ENCODE measurements at places on chromosomes 13 and 19.
A peak's percentile ranks its signal among the peaks of the same experiment; 100 is the strongest.

- DNase-seq = no peak
Measured at GRCh38 chr19:48975947-48976847, 11.1 kb downstream of the FTL start.

DNA sequence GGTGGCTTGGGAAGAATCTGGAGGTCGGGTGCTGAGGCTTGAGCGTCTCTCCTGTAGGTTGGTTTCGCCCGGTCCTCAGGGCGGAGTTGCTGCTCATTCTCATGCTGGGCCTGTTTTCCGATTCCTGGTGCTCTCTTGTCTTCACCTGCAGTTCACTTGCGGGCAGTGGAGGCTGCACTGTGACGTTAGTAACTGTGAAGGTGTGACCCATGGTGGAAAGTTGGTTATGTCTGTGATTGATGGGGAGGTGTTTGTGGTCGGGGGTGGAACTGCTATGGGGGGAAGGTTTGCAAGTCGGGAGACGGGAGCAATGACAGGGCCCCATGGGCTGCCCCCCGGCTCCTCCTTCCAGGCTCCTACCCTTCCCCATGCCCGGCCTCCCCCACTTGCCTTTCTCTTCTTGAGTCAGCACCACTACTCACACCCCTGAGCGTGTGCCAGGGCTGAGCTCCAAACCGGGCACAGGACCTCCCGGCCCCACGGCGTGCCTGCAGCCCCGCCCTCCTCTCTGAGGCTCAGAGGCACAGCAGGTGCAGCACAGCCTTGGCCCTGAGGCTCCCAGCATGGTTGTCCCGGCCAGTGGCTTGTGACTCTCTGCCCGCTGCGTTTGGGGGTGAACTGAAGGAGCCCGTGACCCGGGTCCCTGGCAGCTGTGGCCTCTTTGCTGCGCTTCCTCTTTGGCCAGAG, 79.1 kb downstream of the ATP11A start:
- no peak for DNase-seq

- DNase-seq = no peak
Measured at GRCh38 chr19:56314018-56314380, 640 bp downstream of the ZSCAN5A start.

DNA sequence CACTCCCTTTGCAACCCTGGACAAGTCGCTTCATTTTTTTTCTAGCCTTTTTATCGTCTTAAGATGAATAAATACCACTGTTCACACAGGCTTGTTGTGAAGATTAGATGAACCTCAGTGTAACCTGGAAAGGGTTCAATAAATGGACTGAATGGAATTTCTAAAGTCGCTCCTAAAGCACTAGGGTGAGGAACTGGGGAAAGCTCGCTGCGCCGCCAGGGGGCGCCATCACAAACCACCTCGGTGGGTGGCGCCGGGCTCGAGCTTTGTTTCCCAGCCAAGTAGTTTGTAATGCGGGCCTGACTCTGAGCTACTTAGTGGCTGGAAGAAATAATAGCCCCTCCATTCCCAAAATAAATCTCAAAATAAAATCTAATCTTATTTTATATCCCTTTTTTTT, 2.2 kb upstream of the CEACAM6 start:
- peak; percentile 78 for DNase-seq

- no peak for DNase-seq
Measured at GRCh38 chr19:977058-977464, 7.1 kb upstream of the WDR18 start.

DNA sequence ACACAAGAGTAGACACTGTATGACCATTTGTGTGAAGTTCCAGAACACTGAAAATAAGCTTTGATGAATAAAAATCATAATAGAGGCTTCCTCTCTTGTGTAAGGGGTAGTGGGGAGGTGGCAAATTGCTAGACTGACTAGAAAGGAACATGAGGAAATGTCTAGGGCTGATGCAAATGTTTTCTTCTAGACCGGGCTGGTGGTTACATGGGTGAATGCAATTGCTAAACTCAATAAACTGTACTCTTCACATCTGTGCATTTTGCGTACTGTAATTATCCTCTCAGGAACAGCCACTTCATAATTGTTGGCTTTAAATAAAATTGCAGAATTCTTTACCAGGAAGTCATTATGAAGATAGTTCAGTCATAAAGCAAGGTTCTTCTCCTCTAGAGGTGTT, 5.2 kb upstream of the KBTBD7 start:
- no peak for DNase-seq

DNA sequence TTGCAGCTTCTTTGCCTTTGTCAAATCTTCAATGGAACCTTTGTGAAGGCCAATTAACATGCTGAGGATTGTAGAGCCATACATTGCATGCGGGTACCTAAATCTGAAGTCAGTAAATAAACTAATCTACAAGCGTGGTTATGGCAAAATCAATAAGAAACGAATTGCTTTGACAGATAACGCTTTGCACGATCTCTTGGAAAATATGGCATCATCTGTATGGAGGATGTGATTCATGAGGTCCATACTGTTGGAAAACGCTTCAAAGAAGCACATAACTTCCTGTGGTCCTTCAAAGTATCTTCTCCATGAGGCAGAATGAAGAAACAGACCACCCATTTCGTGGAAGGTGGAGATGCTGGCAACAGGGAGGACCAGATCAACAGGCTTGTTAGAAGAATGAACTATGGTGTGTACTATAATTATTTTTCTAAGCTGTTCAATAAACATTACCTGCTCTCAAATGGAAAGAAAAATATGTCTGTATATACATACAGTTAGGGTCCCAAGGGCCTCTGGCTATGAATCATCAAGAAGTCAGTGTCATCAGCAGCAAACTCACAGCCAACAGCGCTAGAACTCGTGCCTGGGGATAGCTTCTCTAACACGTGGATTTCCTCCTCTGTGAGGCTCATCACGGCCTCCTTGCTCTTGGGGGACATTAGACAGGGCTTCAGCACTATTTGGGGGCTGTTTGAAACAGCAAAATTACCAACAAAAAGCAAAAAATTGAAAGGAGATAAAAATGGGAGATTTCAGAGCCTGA, 2.9 kb upstream of the CD70 start:
- DNase-seq = no peak

DNA sequence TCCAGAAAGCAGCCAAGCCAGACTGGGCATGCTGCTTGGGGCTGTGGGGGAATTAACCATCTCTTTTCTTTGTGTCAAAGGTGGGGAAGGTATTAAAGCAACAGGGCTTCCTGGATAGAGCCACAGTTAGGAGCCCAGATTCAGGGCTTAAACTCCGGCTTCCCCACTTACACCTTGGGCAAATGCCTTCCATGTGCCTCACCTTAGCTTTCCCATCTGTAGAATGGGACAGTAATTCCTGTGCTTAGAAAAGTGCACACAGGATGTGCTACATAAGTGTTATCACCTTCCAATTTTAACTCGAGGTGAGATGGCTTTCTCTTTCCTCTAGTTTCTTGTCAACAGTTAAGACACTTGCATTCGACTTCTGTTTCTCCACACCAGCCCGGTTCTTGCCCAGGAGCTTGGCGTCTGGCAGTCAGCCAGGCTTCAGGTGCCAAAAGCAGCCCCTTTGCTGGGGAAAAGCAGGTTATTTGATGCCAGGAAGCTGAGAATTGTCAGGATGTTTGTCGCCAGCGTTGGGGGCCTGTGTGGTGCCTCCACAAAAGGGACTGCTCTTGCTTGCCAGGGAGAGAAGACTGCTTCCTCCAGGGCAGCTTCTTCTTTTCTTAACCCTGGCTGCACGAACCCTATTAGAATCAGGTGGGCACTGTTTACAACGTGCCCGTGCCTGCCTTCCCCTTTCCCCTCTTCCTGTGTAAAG, 79.2 kb downstream of the SIPA1L3 start:
- DNase-seq = peak; percentile 67

DNA sequence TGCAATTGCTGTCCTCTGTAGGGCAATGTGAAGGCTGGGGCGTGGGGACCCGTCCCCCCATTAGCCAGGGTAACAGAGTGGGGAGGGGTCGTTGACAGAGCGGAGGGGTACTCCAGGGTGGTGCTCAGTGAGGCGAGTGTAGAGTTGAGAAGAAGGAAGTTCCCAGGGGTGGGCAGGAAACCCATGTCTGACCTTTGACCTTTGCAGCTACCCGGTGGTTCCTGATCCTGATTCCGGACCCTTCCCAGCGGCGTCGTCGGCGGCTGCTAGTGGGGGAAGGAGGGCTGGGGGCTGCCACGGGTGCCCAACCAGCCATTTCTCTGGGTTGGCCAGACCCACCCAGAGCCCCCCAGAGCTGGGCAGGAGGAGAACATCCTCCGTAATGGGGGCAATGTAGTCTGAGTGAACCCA, 2.1 kb upstream of the PLVAP start:
- no peak for DNase-seq

DNA sequence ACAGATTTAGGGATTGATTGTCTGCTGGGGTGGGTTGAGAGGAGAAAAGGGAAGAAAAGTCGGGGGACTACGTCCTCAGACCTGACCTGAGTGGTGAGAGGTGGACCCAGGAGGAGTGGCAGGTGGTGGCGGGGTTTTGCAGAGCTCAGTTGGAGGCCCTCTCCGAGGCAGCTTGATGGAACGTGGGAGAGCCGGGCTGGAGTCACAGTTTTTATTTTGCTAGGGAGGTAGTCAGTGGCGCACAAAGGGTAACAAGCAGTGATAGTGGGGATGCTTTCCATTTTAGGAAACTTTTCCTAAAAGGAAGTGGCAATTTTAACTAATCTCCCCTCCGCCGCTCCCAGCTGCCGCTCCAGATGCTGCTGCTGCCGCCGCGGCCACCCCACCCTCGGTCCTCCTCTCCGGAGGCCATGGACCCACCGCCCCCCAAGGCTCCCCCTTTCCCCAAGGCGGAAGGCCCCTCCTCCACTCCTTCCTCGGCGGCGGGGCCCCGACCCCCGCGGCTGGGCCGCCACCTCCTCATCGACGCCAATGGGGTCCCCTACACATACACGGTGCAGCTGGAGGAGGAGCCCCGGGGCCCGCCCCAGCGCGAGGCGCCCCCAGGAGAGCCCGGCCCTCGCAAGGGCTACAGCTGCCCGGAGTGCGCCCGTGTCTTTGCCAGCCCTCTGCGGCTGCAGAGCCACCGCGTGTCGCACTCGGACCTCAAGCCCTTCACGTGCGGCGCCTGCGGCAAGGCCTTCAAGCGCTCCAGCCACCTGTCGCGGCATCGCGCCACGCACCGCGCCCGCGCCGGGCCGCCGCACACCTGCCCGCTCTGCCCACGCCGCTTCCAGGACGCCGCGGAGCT, 1.1 kb upstream of the ZNF581 start:
- DNase-seq = no peak

DNA sequence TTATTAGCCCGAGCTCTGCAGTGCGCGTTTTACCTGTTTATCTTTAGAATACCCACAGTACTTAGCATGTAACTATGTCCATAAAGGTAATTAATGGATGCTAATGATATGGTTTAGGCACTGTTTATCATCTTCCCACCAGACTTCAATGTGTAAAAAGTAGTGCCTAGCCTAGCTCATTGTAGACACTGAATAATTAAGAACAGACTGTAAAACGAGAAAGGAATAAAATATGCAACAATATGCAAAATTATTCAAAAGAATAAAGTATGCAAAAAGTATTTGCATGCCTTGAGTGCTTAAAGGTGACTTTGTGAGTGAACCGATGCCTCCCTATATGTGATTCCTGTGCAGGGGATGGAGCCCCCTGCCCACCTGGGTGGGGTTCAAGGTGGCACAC, 35.7 kb upstream of the RNF113B start:
- no peak for DNase-seq

DNA sequence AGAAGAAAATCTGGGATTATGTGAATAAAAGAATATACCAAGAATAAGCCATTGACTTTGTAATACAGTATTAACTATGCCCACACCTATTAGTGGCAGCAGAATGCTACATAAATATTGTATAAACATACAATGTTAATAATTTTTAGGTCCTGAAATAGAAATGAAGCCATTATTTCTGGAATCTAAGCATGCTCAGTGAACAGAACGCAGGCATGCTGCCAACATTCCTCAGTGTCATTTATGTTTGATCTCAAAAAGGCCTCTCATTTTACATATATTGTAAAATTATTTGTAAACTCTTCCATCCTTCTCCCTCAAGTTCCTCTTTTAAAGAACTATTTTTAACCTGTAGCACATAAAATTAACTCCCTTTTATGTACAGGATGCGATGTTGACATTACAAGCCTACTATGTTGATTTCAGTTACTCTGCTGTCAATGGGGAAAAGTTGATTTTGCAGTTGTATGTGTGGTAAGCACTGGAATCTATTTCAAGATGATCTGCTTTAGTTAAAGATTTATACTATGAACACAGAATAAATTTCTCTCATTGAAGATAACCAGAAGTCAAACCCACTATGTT, 118.8 kb downstream of the VWA8 start:
- DNase-seq = no peak

DNA sequence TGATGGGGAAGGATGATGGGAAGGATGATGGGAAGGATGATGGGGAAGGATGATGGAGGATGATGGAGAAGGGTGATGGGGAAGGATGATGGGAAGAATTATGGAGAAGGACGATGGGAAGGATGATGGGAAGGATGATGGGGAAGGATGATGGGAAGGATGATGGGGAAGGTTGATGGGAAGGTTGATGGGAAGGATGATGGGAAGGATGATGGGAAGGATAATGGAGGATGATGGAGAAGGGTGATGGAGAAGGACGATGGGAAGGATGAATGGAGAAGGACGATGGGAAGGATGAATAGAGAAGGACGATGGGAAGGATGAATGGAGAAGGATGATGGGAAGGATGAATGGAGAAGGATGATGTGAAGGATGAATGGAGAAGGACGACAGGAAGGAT, 13.5 kb downstream of the C2CD4C start:
- DNase-seq = no peak

DNA sequence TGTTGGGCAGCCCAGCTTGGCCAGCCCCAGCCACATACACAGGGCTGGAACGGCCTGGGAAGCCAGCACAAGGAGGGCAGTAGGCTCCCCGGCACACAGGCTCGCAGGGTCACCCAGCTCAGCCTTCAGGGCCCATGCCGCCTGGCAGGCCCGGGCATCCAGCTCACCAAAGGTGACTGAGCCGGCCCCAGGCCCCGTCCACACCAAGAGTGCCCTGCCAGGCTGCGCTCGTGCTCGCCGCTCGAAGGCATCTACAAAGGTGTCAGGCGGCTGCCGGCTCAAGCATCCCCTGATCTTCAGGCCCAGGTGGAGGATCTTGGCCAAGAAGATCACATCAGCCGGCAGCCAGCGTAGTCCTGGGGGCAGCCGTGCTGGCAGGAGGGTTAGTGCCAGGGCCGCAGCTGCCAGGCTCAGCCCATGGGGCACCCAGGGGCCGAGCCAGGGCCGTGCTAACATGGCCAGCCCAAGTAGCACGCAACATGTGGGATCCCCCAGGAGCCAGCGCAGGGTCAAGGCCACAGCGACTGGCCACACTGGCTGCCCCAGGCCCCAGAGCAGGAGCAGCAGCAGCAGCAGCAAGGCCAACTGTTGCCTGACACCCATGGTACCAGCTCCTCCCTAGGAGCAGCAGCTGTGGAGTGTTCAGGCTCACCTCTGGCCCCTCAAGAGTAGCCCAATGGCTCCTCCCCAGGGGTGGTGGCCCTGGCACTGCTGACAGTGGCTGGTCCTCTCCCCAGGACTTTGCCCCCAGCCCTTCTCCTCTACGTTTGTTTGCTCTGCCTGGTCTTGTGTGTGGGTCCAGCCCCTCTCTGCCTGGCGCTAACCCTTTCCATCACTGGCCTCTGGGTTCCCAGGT, at the start of gene SLC27A5:
SLC27A5 (minus strand) TSS at position 640 of the 856 bp plus-strand sequence; CDS start at position 603, 37 bp downstream.
- DNase-seq = no peak

All from NCI-H1105 (cell line).